NCI-H446 (cell line): ENCODE measurements at places on chromosomes 7 and 10.
A peak's percentile ranks its signal among the peaks of the same experiment; 100 is the strongest.

DNA sequence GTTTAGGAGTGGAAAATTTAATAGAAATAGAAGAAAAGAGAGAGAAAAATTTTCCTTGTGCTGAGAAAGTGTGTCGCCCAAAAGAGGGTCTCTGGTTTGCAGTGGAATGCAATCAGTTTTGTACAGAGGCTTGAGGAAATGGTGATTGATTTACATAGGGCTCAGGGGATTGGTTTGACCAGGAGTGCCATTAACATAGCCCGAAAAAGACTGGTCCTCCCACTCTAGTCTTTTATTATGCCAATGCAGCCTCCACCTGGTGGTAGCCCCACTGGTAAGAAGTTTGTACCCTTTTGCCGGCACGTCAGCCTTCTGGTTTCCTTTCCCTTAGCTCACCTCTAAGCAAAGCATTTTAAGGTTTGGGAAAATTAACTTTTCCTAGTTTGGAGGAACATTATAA lies 885.3 kb downstream of the XPNPEP1 start:
- DNase-seq = no peak

GRCh38 chr7:156943091-156944041 lies 6.1 kb upstream of the NOM1 start:
- no peak for DNase-seq

DNA sequence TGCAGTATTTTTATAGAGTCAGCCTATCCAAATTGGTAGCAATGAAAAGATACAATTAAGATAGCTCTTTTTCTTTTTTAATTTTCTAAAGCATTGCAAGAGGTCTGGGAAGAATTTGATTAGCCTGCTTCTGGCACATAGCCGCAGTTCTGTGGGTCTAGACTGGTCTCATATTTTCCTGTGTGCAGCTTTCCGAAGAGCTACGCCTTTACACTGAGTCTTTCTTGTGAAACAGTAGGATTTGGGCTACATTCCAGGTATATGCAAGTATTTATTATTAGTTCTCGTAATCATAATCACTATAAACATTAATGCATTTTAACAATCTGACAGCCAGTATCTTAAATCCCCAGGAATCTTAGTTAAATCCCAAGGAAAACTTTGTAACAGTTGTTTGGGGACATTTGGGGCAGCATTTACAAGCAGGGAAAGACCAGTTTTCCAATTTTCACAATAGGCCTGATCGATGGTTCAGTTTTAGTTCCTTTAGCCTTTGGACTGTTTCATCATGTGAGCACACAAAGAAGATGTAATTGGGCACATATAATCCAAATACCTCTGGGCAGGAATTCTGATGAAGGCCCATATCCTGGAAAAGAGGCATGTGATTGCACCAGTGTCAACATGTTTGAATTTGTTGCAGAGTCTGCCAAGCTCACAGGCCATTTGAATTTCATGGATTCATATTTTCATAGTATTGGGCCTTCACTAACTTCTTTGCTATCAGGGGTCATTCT lies 287.3 kb downstream of the INHBA start:
- no peak for DNase-seq

GRCh38 chr7:132738254-132738653 lies 162.0 kb upstream of the PLXNA4 start:
- no peak for DNase-seq

- no peak for DNase-seq
These were observed 20.6 kb downstream of the PDE1C start for GRCh38 chr7:32049599-32049998.

DNA sequence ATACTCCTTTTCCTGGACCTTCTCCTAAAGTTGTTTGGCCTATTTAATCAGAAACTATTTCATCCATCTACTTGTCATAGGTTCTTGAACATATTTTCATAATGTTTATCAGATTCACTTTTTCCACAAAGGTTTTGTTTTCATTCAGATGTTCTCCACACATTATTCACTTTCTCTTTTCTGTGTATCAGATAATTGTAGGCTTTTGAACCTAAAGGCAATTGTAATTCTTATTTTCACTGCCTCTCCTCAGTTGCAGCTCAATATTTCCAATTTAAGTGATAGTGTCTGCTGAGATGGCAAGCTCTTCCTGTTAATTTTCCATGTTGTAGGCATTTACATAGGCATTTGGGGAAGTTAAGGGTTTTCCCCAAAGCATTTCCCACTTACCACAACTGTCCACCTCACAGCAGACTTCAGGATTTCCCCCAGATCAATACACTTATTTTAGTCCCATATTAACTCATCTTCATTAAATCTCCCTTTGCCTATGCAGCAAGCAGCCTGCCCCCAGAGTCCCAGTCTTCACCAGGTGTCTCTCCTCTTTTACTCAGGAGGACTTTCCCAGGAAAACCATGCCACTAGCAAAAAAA lies 12.3 kb upstream of the IKZF1 start:
- DNase-seq = no peak

- peak; percentile 65 for DNase-seq
These were observed 878.5 kb downstream of the LRMDA start for GRCh38 chr10:76309741-76310587.

- DNase-seq = no peak
These were observed 8.1 kb downstream of the STK32C start for GRCh38 chr10:132299371-132300336.

DNA sequence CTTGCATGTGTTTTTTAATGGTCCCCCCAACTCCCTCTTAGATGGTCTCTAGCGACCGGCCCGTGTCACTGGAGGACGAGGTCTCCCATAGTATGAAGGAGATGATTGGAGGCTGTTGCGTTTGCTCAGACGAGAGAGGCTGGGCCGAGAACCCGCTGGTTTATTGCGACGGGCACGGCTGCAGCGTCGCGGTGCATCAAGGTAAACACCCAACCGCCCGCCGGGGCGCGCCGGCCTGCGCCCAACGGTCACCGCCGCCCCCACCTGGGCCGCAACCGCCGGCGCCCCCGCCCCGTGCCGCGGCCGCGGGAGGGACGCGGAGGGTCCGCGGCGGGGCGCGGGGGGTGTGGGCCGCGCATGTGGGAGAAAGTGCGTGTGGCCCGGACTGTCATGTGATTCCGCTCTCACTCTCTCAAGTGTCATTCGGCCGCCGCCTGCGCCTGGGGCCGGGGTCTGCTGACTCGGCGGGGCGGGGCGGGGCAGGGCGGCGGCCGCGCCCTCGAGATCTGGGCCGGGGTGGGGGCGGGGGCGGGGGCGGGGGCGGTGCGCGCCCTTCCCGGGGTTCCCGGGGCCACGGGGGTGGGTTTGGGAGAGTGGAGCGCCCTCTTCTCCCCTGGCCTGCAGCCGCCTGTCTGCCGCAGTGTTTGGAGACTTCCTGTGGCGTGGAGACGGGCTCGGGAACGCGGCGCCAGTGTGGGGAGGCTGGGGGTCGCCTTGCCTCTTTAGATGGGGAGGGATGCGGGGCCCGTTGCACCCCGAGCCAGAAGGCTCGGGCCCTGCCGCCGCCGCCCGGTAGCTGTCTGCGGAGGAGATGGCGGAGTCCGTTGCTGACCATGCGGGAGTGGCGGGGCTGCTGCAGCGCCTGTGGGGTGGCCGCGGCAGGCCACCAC lies 817 bp downstream of the MLLT10 start:
- DNase-seq = peak; percentile 54

DNA sequence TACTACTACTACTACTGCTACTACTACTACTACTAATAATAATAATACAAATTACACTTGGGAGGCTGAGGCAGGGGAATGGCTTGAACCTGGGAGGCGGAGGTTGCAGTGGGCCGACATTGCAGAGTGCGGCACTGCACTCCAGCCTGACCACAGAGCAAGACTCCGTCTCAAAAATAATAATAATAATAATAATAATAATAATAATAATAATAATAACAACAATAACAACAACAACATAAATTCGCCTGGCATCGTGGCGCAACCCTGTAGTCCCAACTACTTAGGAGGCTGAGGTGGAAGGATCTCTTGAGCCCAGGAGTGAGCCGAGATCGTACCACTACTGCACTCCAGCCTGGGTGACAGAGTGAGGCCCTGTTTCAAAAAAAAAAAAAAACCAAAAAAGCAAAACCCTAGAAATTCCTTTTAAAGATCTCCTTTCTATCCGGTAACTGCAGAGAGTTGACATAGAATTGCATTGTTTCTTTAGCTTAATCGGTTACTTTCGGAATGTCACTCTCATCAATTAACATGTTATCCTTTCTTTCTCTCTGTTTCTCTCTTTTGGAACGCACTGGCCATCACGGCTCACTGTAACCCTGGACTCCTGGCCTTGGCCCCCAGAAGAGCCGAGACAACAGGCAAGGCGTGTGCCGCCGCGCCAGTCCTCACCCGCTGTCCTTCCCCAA lies 972 bp downstream of the PHYH start:
- DNase-seq = no peak

GRCh38 chr10:86724445-86724844 lies 32.0 kb upstream of the BMPR1A start:
- no peak for DNase-seq

- DNase-seq = peak; percentile 29
These were observed 494 bp downstream of the REPIN1 start for GRCh38 chr7:150368884-150369747.

DNA sequence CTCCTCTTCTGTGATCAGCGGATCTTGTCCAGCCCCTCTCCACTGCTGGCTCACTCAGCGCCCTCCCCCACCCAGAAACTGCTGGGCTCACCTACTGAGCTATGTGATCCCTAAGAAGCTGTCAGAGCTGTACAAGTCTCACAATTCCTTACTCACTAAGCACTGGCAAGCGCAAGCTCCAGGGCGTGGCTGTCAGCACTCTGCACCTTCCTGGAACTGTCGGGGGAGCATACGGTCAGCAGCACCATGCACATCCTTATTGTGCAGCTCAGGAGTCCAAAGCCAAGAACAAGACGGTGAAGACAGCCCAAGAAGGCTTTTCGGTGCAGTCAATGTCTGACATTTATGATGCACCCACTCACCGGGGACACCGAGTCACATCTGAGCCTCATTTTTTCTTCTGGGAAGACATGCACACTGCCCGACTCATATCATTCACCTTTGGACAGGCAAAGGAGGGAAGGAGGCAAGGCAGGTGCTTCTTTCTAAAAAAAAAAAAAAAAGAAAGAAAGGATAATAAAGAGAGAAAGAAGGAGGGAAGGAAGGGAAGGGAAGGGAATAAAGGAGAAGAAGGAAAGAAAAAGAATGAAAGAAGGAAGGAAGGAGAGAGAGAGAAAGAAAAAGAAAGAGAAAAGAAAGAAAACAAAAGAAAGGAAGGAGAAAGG lies 56.3 kb downstream of the ASB13 start:
- no peak for DNase-seq

DNA sequence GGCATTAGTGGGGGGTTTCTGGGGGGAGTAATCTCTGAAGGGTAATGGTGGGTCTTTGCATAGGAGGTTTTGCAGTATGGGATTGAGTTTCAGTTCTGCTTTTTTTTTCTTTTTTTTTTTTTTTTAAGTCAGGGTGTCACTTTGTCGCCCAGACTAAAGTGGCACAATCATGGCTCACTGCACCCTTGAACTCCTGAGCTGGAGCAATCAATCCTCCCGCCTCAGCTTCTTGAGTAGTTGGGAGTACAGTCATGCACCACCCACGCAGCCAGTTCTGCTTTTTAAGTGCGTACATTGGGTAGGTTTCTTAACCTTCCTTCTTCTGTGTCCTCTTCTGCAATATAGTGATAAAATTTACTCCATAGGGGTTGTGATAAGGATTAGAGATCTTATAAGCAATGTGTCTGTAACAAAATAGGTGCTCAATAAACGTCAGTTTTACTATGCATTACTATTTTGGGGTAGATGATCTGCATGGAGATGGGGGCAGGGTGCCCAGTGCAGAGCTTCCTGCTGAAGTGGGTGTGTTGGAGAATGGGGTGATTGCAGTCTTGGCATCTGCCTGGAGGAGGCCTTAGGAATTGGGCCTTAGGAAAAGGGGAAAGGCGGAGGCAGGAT lies 9.6 kb downstream of the KAZALD1 start:
- DNase-seq = no peak

DNA sequence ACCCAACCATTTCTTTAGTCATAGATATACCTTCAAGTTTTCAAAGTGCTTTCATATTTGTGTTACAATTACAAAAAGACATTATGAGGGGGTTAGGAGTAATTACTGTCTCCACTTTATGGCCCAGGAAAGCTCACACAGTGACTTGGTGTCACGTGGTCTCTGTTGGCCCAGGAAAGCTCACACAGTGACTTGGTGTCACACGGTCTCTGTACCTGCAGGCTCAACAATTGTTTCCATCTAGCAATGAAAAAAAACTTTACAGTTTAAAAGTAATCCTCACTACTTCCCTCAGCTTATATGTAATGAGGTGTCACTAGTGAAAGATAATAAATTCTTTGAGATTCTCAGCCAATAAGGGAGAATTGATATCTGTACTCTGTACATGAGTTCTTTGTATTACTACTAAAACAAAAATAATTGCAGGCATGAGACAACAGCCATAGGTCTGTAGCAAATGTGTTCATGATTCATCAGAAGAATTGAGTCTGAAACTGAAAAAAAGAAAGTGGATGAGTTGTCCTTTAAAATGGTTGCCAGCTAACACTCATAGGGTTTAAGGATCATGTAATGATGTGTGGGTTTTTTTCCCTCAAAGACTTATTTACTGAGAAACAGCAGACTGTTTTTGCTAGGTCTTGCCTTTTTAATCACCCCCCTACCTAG lies 10.9 kb downstream of the OGDH start:
- no peak for DNase-seq

DNA sequence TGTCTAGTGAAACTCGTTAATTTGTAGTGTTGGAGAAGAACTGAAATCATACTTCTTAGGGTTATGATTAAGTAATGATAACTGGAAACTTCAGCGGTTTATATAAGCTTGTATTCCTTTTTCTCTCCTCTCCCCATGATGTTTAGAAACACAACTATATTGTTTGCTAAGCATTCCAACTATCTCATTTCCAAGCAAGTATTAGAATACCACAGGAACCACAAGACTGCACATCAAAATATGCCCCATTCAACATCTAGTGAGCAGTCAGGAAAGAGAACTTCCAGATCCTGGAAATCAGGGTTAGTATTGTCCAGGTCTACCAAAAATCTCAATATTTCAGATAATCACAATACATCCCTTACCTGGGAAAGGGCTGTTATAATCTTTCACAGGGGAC lies 187.6 kb downstream of the CFTR start:
- no peak for DNase-seq

- DNase-seq = no peak
These were observed 114.8 kb downstream of the TSPAN12 start for GRCh38 chr7:120743128-120743527.

DNA sequence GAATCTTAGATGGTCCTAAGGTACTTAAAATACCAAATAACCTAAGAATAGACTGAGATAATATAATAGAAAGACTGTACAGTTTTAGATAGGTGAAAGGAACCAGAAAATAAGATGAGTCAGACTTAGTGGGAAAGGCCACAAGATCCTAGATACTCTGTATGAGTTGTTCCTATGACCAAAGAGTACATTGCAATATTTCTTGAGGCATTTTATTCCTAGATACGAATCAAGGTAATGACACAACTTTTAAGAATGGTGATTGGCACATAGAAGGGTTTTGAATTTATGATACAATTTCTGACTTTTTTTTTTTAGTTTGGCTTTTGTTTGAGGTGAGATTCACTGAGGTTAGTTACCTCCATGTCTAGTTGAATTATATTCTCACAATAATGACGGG lies 30.2 kb downstream of the MGAM start:
- no peak for DNase-seq

- DNase-seq = no peak
These were observed 120.2 kb downstream of the CACNB2 start for GRCh38 chr10:18260310-18260922.

- DNase-seq = no peak
These were observed 28.5 kb downstream of the NAPEPLD start for GRCh38 chr7:103120362-103120761.
